Colonic mucosa (tissue), 4 donors: ENCODE measurements at places on chromosomes 3 and 15. TPM values are rescaled to one million over a fixed set of nuclear protein-coding genes. Genes with fewer than 3 reads are reported as not detected.

GRCh38 chr3:121817753-121818152 is 17.1 kb downstream of the IQCB1 start:
- no peak for DNase-seq

DNA sequence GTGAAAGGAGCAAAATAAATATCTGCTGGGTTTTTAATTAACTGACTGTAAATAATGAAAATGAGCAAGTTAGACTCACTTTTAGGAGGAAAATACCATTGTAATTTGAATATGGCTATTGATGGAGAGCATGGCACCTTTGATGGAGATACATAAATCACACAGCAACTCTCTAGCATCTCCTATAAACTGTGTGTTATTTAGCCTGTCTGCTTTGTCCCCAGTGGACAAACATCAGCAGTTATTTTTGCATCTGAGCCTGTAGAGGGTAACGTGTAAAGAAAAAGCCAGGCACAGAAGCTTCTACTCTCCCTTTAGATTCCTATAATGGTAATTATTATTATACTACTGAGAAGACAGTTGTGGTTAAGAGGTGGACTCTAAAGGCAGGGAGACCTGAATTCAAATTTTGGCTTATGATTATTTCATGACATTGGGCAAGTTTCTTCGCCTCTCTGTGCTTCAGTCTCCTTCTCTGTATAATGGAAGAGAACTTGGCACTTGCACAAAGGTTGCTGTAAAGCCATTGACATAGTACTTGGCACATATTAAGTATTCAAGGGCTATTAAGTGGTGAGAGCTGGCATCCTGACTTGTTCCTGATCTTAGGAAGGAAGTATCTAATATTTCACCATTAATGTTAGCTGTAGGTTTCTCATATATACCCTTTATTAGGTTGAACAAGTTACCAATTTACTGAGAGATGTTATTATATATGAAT is 289.5 kb upstream of the TRIM42 start:
- DNase-seq = no peak

- no peak for DNase-seq
These were observed 1181.9 kb downstream of the ROBO2 start for GRCh38 chr3:78221796-78222195.

STX19 gene
- 9.0 TPM for total RNA-seq

- no peak for DNase-seq
These were observed 101.7 kb upstream of the TP63 start for GRCh38 chr3:189529468-189529867.

DNA sequence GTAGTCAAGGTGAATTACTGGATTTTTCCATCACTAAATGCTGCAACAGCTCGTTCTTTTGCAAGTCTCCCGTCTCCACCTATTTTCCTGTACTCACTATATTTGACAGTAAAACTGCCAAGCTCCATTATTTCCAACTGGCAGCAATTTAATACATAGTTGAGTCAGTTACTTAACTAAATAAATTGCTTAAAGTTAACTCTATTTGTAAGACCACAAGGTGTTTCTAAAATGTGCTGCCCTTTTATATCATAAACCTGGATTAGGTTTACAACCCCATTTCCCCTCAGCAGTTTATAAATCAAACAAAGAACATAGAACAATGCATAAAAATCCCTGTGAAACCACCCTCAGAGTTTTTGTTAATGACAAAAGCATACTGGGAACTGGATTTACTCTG is 211.4 kb upstream of the DPH6 start:
- no peak for DNase-seq

ZNF770 gene
- total RNA-seq = 31.9 TPM

GRCh38 chr15:80990955-80991354 is 1.3 kb upstream of the MESD start:
- no peak for DNase-seq

- DNase-seq = no peak
These were observed 37.1 kb downstream of the RPL39L start for GRCh38 chr3:187102073-187102634.

ABHD6 gene
- 24.5 TPM for total RNA-seq

DNA sequence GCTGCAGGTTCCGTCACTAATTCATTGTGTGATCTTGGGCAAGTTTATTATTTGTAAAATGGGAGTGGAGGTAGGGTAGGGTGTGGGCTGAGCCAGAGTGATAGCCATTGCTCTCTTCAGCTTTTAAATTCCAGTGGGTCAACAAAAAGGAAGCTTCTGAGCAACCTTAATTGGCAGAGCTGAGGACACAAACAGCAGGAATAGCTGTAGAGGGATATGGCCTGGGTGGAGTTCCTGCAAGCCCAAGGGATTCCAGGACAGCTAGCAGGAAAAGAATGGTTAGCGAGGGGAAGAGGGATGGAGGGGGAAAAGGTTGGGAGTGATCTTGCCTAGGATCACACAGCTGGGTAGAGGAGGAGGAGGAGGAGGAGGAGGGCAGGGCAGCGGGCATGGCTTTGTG is 11.4 kb downstream of the CCK start:
- DNase-seq = no peak

DNA sequence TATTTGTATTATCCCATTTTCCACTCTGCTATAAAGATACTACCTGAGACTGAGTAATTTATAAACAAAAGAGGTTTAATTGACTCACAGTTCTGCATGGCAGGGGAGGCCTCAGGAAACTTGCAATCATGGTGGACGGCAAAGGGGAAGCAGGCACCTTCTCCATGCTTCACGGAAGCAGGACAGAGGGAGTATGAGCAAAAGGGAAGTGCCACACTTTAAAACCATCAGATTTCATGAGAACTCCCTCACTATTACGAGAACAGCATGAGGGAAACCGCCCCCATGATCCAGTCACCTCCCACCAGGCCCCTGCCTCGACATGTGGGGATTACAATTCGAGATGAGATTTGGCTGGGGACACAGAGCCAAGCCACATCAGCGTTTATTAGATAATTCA is 172.8 kb downstream of the NR2F2 start:
- no peak for DNase-seq

GRCh38 chr3:55128225-55128823 is 200.5 kb upstream of the LRTM1 start:
- no peak for DNase-seq

CKMT1A gene
- total RNA-seq = 204 TPM

DAZL gene
- total RNA-seq = not detected

- no peak for DNase-seq
These were observed 311.9 kb downstream of the SHQ1 start for GRCh38 chr3:72536206-72536877.

DNA sequence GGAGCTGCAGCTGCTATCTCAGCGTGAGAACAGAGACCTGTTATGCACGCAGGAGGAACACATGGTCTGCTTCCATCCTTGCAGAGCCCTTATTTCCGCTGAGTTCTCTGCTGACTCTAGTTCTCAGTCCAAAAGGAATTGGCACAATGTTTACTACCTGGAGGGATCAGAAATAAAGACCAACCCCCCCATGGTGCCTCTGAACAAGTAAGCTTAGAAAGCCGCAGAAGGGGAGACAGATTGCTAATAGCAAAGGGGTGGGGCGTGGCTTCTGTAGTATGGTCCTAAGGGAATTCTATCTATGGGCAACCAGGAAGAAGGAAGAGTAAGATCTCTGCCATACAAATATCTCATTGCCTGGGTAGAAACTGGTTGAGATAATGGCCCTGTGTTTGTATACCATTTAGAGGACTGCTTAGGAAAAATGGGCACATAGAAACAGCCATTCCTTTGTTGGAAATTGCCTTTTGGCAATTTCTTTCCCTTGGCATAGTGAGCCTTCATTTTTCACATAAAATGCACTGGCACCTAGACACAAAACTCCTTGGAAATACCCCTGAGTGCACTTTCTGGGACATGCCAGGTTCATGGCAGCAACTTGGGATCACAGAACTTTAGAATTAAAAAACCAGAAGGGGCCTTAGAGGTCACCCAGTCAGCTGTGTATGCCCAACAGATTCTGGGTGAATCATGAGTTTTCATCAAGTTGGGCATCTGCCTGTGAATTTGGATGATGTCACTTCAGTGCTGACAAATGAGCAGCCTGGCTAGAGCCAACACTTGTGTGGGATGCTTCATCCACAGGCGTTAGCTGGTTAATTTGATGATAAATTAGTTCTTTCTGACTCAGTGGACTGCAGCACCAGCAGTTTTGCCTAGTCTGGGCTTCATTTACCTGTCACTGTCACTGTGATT is 57.4 kb upstream of the STXBP5L start:
- DNase-seq = no peak

DNA sequence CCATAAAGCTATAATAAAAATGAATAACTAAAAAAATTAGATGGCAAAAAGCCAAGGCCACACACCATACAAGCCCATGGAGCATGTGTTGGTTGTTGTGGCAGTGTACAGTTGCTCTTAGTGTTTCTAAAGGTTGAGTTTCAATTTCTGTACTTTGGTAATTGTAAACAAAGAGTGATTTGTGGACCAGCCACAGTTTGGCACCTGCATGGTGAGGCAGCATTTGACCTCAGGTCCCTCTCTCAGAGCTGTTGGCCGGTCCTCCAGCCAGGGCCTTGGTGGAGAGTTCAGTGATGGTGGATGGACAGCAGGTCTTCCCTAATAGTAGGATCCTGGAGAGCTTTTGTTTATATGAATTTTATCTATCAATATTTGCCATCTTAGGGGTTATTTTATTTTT is 5.6 kb downstream of the ACAD9 start:
- no peak for DNase-seq

- no peak for DNase-seq
These were observed 108.8 kb downstream of the MITF start for GRCh38 chr3:69848113-69848512.

DNA sequence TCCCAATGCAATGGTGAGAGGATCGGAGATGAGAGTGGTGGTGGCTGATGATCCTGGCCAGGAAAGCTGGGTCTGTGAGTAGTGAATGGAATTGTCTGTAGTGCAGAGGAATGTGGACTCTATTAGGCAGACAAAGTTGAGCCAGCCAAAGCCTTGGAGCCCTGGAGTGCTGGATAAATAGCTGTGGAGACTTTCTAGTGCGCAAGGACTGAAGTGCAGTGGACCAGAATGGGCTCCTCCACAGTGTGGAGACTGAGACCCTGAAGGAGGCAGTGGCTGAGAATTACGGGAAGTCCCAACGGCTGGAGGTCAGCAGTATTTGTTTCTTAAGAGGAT is 874 bp downstream of the ZNF662 start:
- no peak for DNase-seq

- no peak for DNase-seq
These were observed 105.8 kb upstream of the GAP43 start for GRCh38 chr3:115517457-115518050.

GOLGA6L24 gene
- not detected for total RNA-seq

SPESP1 gene
- 4.2 TPM for total RNA-seq

DNA sequence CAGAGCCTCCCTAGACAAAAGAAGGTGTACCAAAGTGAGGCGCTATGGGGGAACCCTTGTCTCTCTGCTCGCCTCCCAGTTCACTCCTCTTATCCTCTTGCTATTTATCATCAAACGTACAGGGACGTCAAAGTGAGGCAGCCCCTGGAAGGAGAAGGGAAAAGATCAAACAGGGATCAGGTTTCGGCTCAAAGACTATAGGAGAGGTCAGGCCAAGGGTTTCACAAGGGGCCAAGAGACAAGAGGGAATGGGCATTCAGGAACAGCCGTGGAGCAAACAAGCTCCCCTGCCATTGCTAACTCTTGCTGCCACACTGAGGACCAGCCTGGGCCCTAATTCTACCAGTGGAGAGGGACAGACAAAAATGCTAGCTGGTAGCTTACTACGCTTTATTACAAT is 168.7 kb downstream of the GREM1 start:
- no peak for DNase-seq

DNA sequence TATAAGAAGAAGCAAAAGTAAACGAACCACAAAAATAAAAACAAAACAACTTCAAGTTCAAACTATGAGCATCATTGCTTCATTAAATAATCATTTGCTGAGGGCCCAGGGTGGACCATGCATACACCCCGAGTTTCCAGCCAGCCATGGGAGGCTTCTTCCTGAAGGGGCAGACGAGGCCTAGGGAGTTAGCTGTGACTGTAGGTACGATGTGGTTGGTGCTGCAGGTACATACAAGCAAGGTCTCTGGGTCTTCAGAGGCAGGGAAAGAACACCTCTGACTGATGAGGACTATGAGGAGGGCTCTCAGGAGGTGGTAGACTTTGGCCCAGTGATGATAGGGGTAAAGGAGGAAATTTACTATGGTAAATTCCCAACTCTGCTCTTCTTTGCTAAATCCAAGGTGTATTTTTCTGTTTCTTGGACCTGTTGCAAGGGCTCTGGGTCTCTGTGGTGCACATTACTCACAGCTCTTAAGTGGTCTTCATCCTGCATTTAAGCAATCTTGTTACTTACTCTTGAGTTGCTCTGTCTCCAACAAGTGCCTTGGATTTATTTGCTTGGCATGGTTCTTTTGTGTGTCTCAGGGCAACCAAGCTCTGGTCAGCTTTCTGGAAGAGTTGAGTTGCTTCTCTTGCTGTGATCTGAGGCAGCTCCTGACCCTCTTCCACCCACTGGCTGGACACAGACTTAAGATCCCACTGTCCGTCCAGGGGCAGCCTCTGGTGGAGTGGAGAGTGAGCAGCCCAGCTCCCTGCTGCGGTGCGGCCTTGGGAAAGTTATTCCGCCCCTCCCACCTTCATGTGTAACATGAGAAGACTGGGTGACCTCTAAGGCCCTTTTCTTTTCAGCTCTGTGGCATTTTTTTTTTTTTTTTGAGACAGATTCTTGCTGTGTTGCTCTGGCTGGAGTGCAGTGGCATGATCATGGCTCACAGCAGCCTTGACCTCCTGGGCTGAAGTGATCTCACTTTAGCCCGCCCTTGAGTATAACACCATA is 56.1 kb upstream of the KIF23 start:
- DNase-seq = peak; percentile 15

PSMD6 gene
- total RNA-seq = 50.3 TPM

DNA sequence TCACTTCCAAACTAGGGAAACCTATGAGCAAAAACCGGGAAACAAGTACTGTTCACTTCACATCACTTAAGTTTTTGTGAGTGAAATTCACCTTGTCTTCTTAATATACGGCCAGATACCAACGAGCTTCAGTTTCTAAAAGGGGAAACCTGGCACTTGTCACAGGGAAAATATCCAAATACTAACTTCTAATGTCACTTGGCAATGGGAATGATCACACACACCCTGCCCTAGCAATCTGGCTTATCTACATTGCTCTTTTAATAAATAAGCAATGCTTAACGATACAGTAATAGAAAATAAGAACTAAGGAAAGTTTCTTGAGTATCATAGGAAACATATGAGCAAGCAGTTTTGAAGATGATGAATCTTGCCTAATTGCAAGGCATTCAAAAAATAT is 34.6 kb upstream of the PLOD2 start:
- DNase-seq = no peak

DNA sequence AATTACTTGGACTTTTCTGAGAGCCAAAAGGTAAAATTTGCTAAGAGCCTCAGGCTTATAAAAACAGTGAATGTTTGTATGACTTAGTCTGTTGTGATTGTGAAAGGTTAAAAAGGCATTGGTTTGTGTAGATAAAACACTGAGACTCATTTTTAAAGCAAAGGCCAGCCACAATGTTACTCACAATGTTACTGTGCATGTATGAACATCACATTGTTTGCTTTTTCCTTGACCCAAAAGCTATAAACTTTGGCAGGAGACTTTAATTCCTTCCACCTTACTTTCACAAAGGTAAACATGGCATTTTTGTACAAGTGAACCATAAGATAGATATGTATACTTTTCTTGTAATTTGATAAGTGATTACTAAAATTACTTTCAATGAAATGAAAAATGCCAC is 70.5 kb downstream of the NPAP1 start:
- no peak for DNase-seq
